ENCODE measurements at places on chromosomes 7 and 10. TPM values are rescaled to one million over a fixed set of nuclear protein-coding genes. Genes with fewer than 3 reads are reported as not detected.

ZNF138 gene
- 6.7 TPM for total RNA-seq

SLC26A4 gene
- 1.6 TPM for total RNA-seq

TMEM236 gene
- total RNA-seq: not detected

C7orf57 gene
- 0.62 TPM for total RNA-seq

SLC39A12 gene
- not detected for total RNA-seq

DLX5 gene
- total RNA-seq: 0.98 TPM

FGFR2 gene
- total RNA-seq: 2.1 TPM

GRCh38 chr7:98993024-98993897 lies 114.9 kb downstream of the TRRAP start:
- DNase-seq: no peak

DNA sequence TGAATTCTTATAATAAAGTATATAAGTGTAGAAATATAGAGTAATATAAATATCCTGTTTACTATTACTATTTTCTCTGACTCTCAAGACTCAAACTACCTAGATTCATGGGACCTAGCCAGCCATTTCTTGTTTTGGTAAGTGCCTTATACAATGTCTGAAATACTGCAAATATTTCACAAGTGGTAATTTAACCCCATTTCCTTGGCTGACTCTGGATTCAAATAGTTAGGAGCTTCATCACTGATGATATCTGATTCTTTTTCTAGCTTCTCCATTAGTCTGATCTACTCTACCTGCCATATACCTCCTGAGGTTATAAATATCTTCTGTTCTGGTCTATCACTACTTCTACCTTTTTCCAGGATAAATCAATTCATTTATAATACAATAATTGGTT lies 6.4 kb upstream of the RALA start:
- DNase-seq: no peak

GRCh38 chr7:121180436-121181063 lies 148.2 kb upstream of the WNT16 start:
- no peak for DNase-seq

DNA sequence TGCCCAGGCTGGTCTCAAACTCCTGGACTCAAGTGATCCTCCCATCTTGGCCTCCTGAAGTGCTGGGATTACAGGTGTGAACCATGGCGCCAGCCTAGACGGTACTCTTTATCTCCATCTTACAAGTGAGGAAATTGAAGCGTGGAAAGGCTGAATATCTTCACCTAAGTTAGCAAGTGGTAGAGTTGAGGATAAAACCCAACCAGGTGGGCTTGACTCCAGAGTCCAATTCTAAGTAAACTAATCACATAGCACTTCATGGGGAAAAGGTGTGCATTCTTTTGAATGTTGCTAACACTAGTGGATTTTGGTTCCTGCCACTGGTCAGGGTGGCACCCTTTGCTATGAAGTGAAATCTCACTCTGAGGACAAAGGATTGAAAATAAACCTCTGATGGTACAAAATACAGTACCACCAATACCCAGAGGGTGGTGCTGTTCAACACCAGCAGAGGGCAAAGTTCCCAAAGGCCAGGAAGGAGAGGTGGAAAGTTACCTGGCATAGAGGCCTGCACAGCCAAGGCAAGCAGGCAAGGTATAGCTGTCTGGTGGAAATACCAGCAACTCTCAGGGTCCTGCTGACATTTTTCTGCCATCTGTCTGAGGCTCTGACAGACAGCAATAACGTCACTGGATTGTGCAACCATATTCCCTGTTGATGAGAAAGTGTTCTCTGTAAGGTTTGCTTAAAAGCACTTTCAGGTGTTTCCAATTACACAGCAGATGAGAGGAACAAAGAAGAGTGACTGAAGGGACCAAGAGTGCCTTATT lies 17.6 kb downstream of the ZDHHC16 start:
- peak; percentile 62 for DNase-seq

GRCh38 chr10:93913706-93914105 lies 19.9 kb downstream of the SLC35G1 start:
- DNase-seq: no peak

DNA sequence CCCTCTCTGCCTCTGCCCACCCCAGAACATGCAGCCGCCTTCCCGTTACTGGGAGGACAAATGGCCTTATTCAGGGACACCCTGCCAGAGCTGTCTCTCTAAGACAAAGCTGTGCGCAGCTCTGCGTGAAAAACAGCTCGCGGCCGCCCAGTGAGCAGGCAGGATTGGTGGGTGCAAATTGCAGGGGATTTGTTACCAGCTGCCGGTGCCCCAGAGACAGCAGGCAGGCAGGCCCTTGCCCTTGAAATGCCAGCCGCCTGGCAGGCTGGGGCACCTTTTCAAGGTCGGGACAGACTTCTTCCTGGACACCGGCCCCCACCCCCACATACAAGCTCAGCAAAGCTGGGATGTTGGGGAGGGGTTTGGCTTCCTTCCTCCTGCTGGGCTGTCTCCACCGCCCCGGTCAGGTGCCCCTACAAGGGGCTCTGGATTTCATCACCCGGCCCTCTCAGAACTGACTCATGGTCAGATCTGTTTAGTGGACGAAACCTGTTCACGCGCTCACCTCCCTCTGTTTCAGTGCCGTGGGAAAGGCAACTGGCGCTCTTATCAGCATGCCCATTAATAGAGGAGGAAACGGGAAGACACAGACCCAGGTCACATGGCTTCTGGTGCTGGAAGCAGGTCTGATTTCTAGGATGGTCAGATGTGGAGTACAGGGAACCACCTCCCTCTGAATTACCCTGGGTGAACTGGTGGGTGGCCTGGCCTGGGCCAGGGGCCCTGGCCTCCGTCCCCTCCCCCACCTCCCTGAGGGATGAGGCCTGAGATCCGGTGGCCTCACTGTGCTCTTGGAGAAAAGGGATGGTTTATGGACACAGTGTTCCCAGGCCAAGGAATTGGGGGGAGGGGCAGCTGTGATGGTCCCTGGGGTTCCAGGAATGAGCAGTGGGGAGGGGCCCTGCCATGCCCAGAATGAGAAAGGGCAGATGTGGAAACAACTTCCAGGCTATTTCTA lies 123.9 kb upstream of the PPIF start:
- no peak for DNase-seq

GRCh38 chr10:114320249-114321116 lies 81.4 kb downstream of the VWA2 start:
- peak; percentile 97 for DNase-seq

- peak; percentile 12 for DNase-seq
Measured at GRCh38 chr10:82925547-82925946, 1050.6 kb downstream of the NRG3 start.

DNA sequence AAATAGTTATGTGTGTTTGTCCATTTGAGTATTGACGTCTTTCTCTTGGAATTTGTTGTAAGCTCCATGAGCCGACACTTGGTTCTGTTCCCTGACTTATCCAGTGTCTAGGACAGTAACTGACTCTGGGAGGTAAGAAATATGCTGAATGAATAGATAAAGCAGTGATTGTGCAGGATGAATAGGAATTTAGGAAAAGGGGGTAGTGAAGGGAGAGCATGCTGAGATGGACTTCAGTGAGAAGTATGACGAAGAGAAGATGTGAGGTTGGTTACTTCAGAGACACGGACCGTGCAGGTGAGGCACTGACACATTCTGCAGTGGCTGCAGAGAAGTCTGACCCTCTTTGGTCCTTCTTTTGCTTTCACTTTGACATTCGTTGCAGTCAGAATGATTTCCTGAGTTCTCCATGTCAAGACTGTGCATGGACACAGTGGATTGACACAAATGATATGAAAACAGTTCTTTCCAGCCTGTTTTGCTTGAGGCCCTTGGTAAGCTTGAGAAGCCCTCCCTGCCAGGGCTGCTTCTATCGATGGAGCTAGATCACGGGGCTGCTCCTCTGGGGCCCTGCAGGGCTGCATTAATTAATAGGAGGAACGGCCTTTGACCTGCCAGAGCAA lies 261.5 kb upstream of the SORCS1 start:
- DNase-seq: peak; percentile 17

- DNase-seq: no peak
Measured at GRCh38 chr7:34564091-34564490, 93.9 kb upstream of the NPSR1 start.

GRCh38 chr7:101236292-101236835 lies 1.2 kb downstream of the CLDN15 start:
- no peak for DNase-seq

- peak; percentile 70 for DNase-seq
Measured at GRCh38 chr10:7818295-7819120, at the start of gene TAF3. Gene TAF3, plus strand, starts transcription at chr10:7818505. Its CDS starts 205 bp downstream, at chr10:7818710.

DNA sequence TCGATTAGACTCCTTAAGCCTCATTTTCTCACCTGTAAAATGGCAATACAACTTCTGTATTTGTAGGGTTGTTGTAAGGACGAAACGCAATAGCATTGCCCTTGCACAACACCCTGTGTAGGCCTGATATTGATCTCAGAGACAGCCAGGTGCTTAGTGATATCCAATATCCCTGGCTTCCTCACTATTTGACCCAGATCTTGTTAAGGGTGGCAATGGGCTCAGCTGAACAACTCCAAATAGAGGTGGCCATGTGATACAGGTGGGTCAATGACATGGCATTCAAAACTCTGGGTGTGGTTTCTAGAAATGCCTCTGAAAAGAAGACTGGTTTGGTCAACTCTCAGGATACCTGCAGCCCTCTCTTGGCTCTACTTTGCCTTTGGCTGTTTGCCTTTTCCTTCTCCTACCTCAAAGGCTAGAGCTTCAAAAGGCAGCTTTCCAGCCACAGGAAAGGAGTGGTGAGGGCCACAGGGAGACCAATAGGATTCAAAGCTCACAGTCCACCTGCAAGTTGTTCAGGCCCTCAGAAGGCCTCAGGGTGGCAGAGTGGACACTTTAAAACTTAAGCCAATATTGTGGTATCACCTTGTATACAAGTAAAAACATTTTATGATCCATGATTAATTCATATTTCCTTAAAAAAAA lies 14.9 kb upstream of the GATAD1 start:
- DNase-seq: no peak

GRCh38 chr10:29141761-29142160 lies 147.1 kb upstream of the LYZL1 start:
- peak; percentile 84 for DNase-seq
